ENCODE measurements at places on chromosomes 4 and X.

DNA sequence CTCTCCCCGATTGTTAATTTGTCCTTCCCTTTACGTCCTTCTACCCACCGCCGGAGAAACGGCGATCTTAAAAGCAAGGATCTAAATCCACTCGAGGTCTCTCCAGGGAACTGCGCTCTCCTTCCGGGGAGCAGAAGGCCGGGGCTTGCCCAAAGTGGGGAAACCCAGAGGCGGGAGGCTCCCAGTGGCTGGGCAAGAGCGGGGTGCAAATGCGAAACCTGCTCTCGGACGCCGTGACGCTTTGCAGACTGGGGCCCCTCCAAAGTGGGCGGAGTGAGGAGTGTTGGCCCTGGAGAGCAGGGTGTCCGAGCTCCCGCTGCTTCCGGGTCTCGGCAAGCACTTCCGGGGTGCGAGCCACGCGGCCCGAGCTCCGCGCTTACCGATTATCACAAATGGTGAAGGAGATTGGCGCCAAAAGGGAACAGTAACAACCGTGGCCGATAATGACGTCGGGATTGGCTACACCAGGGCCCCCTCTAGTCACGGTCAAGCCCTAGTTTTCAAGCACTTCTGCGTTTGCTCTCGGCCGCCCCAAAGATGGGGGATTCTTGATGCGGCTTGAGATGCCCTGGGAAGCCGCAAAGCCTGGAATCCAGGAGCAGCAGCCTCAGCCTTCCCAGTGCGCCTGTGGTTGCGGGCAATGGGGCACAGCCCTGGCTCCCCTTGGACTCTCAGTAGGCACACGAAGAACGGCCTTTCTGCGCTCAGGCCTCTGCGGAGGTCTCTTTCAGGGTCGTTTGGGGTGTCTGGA, 29.0 kb downstream of the HAND2 start:
- DNase-seq: no peak

GRCh38 chrX:75603833-75604232, 81.0 kb upstream of the ZDHHC15 start:
- peak; percentile 32 for DNase-seq

GRCh38 chr4:162241857-162242256, 78.1 kb upstream of the FSTL5 start:
- no peak for DNase-seq

DNA sequence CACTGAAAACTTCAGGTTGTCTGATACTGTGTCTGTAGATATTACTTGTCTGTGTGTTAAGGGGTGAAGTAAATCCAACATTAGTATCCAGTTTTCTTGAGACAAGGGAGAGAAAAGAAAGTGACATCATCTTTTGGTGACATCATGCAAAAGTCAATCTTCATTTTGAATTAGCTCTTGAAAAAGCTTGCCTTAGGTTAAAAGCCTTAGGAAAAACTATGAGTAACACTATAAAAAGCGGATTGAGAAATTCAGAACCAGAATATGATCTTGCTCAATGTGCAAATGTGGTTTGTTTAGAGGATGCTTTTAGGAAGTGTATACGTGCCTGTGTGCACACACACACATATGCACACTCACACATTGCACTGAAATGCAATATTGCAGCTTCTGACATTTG, 345.8 kb upstream of the CASK start:
- no peak for DNase-seq

GRCh38 chr4:80610845-80611677, 275.5 kb downstream of the CFAP299 start:
- DNase-seq: peak; percentile 60

DNA sequence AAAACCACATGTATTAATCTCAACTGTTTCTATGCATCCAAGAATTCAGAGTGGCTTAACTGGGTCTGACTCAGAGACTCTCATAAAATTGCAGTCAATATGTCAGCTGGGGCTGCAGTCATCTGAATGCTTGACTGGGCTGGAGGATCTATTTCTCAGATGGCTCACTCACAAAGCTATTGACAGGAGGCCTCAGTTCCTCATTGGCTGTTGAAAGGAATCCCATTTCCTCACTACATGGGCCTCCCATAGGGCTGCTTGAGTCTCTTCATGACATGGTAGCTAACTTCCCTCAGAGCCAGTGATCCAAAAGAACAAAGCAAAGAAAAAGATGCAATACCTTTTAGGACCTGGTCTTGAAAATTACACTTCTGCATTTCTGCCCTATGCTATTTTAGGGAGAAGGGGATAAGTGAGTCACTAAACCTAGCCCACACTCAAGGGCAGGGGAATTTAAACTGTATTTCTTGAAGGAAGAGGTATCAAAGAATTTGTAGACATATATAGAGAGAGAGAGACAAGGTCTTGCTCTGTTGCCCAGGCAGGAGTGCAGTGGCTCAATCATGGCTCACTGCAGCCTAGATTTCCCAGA, 9.8 kb downstream of the SCFD2 start:
- no peak for DNase-seq

- no peak for DNase-seq
These were observed 127.1 kb downstream of the SH3KBP1 start for GRCh38 chrX:19760345-19760744.

- DNase-seq: no peak
These were observed 175.9 kb downstream of the DCHS2 start for GRCh38 chr4:154315741-154316140.

- DNase-seq: no peak
These were observed 1105.1 kb downstream of the STPG2 start for GRCh38 chr4:97038146-97038516.

DNA sequence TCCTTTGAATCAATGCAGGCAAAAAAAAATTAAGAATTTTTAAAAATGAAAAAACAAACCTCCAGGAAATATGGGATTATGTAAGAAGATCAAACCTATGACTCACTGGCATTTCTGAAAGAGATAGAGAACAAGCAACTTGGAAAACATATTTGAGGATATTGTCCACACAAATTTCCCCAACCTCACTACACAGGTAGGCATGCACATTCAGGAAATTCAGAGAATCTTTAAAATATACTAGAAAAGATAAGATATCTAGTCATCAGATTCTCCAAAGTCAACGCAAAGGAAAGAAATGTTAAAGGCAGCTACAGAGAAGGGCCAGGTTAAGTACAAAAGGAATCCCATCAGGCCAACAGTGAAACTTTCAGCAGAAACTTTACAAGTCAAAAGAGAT, 85.6 kb downstream of the ANTXR2 start:
- DNase-seq: no peak

DNA sequence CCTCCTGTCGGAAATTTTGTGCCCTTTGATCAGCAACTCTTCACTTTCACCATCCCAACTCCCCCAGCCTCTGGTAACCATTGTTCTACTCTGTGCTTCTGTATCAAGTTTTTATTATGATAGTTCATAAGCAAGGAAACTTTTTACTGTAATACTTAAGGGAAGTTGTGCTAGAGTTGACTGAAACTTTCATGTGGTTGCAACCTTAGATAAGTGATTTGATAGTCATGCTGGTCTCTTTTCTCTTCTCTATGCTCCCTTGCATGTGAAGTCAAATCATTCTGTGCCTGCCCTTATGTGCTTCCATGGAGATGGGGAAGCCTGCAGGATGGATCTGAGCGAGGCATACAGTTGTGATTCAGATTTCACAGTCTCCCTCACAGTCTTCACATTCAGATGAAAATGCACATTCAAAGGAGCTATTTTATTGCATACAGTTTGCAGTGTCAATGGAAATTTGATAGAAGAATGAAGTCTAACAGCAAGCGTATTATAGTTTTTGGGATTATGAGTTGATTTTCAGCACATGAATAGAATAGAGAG, 1428.3 kb upstream of the TENM3 start:
- DNase-seq: no peak

- no peak for DNase-seq
These were observed 49.7 kb downstream of the TMPRSS11F start for GRCh38 chr4:68079928-68080327.

DNA sequence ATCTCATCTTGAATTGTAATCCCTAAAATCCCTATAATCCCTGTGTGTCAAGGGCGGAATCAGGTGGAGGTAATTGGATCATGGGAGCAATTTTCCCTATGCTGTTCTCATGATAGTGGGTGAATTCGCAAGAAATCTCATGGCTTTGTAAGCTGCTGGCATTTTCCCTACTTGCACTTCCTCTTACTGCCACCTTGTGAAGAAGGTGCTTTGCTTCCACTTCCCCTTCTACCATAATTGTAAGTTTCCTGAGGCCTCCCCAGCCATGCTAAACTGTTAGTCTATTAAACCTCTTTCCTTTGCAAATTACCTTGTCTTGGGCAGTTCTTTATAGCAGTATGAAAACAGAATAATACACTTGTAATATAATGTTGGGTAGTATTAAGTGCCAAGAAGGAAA, 1087.4 kb upstream of the SLIT2 start:
- no peak for DNase-seq

- no peak for DNase-seq
These were observed 822.2 kb downstream of the RPA4 start for GRCh38 chrX:97705936-97706335.

GRCh38 chr4:139619644-139620043, 46.0 kb upstream of the MGST2 start:
- DNase-seq: no peak

DNA sequence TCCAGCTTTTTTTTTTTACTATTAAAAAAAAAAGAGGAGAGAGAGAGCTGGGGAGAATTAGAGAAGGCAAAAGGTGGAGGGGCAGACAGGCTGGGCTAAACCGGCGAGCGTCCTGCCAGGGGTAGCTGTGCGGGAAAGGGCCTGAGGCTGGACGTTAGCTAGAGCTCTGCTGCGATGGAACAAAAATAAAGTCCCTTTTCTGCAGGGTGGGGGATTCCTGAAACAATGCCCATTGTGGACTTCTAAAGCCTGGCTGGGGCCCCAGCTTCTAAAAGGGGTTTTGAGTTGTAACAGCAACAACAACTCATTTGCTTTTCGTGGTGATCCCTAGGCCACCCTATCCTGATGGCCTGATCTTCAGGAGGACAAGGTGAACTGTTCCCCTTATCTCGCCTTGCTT, 311.7 kb downstream of the FBXW7 start:
- no peak for DNase-seq

- no peak for DNase-seq
These were observed 25.0 kb upstream of the SPP1 start for GRCh38 chr4:87950493-87950892.

GRCh38 chr4:73442275-73442674, 6.3 kb downstream of the AFP start:
- no peak for DNase-seq

DNA sequence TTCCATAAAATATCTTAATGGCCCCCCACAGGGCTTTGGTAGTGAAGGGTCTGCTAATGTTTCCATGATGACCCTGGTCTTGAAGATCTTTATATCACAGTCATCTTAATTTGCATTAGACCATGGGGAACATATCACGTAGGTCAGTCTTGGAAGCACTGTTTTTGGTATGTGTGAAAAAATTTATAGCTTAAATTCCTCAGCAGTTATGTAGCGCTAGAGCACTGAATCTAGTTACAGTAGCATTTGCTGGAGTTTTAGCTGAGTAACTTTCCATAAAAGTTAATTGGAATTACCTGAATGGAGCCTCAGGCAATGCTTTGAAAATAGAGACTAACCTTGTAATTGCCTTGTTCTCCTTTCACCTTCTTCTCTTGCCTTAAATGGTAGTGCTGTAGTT, 648.8 kb downstream of the IQCM start:
- no peak for DNase-seq

DNA sequence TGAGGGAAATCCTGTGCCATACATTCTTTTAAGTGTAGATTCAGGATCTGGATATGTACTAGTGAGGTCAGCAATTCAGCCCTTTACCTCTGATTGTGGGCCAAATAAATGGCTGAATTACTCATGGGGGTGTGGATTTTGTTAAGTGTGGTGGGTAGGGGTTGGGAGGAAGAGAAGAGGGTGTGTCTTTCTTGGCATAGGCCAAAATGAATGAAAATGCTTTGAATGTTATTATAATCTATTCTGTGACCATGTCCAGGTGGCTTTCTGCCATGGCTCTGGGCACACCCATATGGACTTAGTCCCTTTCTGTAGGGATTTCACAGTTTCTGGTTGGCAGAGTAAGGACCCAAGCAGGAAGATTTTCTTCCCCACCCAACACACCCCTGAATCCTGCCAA, 244.3 kb downstream of the CBR4 start:
- DNase-seq: no peak

- no peak for DNase-seq
These were observed 19.2 kb downstream of the PPP3CA start for GRCh38 chr4:101328063-101328602.

DNA sequence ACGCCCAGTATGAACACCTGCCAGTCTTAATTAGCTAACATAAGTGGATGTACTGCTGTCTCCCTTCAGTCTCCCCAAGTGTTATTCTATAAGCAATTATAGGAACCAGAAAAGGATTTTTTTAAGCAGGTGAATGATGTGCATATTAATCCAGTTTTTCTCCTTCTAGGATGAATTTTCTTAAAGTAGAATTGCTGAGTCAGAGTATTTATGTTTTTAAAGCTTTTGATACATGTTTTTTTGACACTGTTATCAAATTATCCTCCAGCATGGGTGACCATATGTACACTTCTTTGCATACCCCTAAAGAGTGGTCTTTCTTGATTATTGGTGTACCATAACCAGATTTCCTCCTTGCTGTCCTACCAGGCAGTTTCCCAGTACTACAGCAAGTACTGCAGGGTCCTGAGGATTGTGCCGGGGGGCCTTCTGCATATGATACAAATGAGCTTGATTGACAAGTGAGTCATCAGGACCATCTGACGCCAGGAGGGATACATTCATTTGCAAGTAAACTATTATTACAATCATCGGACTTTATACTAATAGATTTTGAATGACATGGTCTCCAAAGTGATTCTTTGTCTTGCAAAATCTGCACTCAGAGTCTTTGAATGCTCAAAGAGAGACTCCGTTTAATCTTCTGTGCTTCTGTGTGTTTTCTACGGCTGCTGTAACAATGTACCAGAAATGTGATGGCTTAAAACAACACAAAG, 10.7 kb upstream of the PCYT1B start:
- peak; percentile 72 for DNase-seq

DNA sequence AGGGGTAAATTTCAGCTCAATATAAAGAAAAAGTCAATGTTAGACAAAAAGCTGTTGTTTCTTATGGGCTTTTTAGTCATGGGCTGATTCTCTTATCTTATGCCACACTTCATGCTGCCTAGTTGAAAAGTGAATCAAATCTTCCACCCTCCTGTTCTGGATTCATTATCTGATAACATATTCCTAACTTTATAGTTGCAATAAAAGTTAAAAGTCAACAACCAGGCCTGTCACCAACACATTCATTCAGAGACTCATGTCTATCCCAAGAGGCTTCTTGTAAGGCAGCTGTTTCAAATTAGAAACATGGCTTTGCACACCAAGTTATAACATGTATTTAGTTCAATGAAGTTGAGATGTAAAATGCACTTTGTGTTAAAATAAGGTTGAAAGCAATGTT, 243.8 kb downstream of the ADAMTS3 start:
- DNase-seq: no peak

- no peak for DNase-seq
These were observed 362.2 kb upstream of the EMCN start for GRCh38 chr4:100880011-100880410.

- DNase-seq: no peak
These were observed 46.3 kb downstream of the SH3KBP1 start for GRCh38 chrX:19840899-19841648.

GRCh38 chr4:176343286-176343685, 23.5 kb downstream of the SPCS3 start:
- DNase-seq: no peak

- DNase-seq: no peak
These were observed 257.1 kb downstream of the BCOR start for GRCh38 chrX:39840581-39841093.

Measured in NCI-H1105 treated with DMSO at 0.1 percent for 48 hours (cell line).